Urinary bladder (tissue), 4 donors: ENCODE measurements at places on chromosomes 7 and 10. TPM values are rescaled to one million over a fixed set of nuclear protein-coding genes. Genes with fewer than 3 reads are reported as not detected.
A peak's percentile ranks its signal among the peaks of the same experiment; 100 is the strongest.

HMX3 gene
- total RNA-seq = not detected

CC2D2B gene
- total RNA-seq = 13.1 TPM

CFAP58 gene
- 0.69 TPM for total RNA-seq

EPHB6 gene
- total RNA-seq = 10.8 TPM

MUC12 gene
- 1.1 TPM for total RNA-seq

CTNNA3 gene
- total RNA-seq = 26.1 TPM

POT1 gene
- 134 TPM for total RNA-seq

DNA sequence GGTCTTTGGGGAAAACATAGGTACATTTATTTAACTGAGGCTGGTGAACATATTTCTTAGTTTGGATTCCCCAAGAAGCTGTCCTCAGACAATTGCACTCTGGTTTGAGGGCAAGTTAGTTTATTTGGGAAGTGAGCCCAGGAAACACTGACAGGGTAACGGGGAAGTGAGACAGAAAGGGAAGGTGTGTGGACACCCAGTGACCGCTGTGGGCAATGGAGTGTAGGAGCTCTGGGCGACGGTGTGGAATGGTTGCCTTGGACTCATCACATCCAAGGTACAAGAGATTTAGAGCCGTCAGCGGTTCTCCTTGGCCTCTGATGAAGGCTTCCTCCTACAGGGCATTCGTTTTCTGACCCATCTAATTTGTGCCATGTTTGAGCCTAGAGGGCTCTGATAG lies 7.1 kb downstream of the MRC1 start:
- no peak for DNase-seq

- no peak for DNase-seq
Measured at GRCh38 chr10:34808801-34809745, 6.0 kb downstream of the PARD3 start.

DNA sequence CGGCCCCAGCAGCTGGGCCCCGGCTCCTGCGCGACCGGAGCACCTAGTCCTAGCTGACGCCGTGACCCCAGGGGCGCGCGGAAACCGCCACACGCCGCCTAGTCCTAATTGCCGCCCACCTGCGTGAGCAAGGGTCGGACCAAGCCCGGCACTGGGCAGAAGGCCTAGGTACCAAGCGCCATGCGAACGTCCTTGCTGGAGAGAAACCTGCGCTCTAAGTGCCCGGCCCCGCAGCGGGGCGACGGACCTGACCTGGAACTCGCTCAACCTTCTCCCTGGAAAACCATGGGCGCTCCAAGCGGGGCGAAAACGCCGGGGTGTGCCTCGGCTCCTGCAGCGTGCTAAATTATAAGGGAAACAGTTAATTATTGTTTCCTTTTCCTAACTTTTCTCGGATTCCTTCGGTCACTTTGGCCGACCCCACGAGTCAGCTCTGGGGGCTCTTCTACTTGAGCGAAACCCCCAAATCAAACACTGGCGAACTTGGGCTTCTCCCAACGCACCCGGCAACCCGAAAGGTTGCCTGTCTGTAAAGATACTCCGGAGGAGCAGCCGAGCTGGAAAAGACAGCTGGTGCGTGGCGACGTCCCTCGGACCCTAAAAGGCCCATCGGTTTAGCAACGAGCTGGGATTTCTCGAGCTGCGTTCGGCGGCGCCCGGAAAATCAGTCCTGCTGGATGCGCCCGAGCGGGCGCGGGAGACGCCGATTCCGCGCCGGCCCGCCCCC lies 5.3 kb upstream of the EBF3 start:
- no peak for DNase-seq

DNA sequence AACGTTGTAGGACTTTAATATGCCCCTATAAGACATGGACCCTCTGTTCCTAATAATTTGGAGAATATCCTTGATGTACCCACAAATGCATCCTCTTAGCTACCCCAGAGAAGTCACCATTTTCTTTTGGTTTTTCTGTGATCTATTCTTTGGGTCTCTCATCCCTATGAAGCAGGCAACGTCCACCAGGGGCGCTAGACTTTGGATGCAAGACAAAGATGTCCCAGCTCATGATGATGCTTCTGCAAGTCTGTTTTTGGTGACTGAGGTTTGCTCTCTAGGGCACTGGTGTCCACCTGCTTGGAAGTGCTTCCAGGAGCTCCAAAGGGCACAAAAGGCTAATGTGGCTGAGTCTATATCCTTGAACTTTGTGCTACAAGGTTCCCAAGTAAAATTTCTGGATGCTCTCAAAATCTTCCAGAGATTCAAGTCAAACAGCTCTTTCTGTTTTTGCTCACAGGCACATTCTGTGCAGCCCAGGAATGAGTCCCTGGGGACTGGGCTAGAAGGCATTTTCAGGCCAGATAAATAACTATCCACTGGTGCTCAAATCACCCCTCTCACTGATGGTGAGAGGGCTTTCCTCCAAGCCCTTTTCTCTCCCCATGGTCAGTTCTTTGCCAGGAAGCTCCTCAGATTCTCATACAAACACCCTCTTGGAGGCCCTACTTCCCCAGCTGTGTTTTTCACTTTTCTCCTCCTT lies 166.4 kb downstream of the C7orf25 start:
- no peak for DNase-seq

GRCh38 chr10:93165367-93165766 lies 91.7 kb downstream of the CYP26A1 start:
- no peak for DNase-seq

DNA sequence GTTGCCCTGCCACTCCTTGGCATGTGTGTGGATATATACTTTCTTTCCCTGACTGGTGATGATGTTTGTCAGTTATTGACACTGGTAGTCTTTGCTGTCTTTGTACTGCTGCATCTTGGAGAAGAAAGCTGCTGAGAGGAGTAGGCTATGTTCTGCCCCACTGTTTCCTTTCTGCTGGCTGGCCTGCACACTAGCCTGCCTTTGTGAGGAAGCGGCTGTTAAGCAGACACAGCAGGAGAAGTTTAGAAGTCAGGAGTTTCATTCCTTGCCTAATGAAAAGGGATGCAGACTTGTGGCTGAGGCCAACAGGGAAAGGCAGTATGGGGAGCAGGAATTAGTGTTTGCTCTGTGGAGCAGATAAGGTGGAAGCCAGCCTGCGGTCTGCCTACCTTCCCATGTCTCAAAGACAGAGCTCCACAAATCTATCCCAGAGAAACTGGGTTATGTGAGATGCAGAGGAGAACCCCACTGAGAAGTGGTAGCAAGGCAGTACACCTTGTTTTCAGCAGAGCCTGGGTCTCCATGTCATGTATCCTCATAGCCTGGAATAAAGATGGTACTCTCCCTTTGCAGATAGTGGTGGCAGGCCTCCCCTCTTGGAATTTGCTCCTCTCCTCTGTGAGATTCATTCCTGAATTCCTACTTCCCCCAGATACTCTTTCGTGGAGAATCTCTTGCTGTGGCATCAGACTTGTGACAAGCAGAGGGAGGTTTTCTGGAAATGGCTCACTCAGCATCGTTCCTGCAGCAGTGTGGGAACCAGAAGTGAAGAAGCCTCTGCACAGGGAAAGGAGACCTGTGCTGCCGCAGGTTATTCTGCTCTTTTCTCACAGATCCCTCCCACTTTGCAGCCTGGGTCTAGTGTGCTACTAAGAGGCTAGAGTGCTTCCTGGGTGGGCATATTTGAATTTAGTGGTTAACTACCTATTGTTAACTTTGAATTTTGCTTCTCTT lies 130.2 kb downstream of the LRRC4 start:
- no peak for DNase-seq

DNA sequence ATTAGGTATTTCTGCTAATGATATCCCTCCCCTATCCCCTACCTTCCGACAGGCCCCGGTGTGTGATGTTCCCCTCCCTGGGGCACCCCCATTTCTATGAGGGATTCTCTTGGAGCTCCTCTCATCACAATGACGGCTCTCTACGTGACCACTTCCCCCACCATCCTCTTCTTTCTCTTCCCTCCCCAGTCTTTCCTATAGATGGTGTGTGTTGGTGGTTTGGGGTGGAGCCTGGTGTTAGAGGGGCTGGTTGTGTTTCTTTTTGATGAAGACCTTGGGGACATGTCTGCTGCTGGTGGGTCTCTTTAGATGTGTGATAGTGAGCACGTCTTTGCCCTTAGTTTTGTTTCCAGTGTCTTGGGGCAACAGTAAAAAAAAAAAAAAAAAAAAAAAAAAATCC lies 28.6 kb downstream of the RPS24 start:
- DNase-seq = no peak

- DNase-seq = no peak
Measured at GRCh38 chr7:136086712-136087111, 109.6 kb upstream of the MTPN start.

- DNase-seq = no peak
Measured at GRCh38 chr7:22771194-22771871, 44.3 kb downstream of the IL6 start.

DNA sequence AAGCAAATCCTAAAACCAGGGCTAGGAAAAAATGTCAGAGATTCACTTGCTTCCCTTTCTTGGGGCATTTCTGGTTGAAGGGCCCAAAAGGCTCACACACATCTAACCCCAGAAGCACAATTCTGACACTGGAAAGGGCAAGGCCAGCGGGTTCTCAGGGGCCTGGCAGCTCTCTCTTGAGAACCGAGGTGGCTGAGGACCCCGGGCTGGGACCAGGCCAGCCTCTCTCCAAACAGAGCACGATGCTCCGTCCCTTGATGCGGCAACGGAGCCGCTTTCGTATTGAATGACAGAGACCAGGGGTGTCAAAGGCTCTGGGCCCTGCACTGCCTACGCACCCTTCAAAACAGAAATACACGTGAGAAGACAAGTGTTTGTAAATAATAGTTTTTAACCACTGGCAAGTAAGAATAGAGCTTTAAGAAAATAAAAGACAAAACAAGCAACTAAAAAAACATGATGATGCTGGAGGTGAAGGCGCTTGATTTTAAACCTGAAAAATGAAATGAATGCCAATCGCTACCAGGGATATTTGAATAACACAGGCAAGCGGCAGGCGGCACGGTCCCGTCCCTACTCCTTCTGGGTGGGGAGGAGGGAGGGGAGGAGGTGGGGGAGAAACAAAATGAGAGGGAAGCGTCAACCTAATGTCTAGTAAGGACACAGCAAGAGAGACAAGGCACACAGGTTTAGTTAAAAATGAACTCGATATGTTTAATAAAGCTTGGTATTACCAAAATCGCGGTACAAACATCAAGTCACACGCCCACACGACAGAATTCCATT lies 68.0 kb downstream of the SLC29A4 start:
- no peak for DNase-seq

GRCh38 chr10:124221356-124222317 lies 128.2 kb upstream of the CHST15 start:
- no peak for DNase-seq

GRCh38 chr7:137890449-137890921 lies 43.7 kb upstream of the DGKI start:
- no peak for DNase-seq

DNA sequence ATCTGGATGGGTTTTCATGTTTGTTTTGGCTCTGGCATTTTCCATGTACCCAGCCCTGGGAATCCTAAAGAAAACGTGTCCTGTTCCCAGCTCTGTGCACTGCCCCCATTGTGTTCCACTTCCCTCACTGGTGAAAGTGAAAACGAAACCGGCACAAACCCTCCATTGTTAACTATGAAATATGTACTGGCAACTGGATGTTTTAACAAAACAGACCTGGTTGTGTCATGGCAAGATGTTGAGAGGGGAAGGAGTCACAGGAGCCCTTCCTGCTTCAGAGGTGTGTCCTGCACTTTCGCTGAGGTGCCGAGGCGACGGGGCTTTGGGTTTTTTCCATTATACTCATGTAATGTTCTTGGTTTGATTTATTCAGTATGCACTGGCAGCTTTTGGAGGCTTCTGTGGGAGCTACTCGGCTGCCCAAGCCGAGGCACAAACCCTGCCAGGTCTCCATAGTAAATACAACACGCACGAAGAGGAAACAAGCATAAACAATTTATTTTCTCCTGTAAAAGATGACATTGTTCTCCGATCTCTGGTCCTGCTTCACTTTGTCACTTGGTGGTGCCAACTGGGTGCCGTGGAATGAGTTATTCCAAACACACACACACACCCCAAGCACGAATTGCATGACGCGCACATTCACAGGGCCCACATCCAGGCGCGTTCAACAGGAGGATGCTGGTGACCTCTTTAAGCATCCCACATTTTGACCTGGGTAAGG lies 118.2 kb downstream of the CDK6 start:
- no peak for DNase-seq

DNA sequence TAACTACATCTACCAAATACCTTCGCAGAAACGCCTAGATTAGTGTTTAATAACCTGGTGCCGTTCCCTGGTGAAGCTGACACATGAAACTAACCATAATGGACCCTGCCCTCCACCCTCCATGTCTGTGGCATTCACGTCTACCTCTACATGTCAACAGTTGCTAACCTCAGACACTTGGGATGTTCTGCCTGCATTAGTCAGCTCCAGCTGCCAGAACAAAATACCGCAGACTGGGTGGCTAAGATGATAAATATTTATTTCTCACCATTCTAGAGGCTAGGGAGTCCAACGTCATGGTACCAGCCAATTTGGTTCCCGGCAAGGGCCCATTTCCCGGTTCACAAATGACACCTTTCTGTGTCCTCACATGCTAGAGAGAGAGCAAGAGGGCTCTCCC lies 118.5 kb upstream of the CHST15 start:
- DNase-seq = no peak

DNA sequence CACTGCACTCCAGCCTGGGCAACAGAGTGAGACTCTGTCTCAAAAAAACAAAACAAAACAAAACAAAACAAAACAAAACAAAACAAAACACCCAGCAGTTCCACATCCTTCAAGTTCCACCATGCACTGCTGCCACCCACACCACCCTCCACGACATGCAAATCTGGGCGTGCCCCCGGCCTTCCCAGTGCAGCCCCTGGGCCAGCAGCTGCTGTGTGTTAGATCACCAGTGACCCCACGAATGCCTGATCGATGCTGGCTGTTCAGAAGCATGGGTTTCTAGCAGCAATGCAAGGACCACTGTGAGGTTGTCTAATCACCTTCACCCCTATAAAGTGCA lies 36.3 kb downstream of the ELFN1 start:
- no peak for DNase-seq

DNA sequence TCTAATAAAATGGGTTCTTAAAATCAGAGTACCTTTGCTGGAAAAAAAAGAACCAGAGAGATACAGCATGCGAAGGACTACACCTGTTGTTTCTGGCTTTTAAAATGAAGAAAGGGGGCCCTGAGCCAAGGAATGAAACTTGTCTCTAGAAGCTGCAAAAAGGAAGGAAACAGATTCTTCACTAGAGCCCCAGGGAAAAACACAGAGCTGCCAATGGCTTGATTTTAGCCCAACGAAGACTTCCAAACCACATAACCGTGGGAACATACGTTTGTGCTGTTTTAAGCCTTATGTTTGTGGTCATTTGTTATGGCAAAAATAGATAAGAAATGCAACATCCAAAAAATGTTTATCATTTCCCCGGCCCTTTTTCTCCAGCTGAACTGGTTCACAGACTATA lies 780.0 kb downstream of the SORCS1 start:
- peak; percentile 1 for DNase-seq

GRCh38 chr7:11776039-11776438 lies 56.0 kb downstream of the THSD7A start:
- DNase-seq = no peak

DNA sequence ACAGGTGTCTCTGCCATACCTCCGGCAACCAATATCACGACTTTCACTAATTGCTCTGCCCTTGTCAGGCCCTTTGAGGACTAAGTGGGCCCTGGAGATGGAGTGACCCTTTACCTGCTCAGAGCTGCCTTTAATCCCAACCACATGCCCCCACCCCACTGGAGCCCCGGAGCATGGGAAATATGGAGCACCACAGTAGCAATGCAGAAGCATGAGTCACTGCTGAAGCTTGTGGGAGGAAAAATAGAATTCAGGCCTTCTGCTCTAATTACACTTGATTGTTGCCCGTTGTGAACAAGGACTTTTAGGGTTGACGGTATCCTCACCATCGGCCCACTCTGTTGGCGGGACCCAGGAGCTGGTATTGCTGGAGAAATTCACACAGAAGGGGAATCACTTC lies 52.5 kb upstream of the FRMD4A start:
- no peak for DNase-seq
